ENCODE measurements at places on chromosomes 7 and 10. TPM values are rescaled to one million over a fixed set of nuclear protein-coding genes. Genes with fewer than 3 reads are reported as not detected.
A peak's percentile ranks its signal among the peaks of the same experiment; 100 is the strongest.

DNA sequence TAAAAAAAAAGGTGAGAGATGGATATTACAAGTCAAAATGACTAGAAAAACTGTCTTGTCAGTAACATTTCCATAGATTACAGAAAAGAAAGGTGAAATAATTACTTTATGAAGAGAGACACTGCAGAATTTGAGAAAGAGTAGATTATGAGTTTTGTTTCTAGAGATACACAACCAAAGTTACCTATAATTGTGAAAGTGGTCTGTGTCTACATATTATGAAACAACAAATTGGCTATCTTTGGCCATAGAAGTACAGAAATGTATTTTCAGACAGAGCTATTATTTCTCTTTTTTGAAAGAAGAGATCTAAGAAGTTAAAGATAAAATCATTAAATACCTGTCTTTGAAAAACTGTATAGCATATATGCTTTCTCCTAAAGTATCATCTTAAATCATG lies 30.1 kb downstream of the KCND2 start:
- H3K27me3 ChIP-seq = no peaks in the 10 kb centered on the region
- no peaks in the 10 kb centered on the region for H3K4me1 ChIP-seq
- DNase-seq = no peak
- no peak overlapping the region for H3K27ac ChIP-seq
- no peak overlapping the region for H3K4me3 ChIP-seq

- peak overlapping the region; percentile 30 for H3K27ac ChIP-seq
- peaks cover 12% of the 10 kb centered on the region for H3K4me1 ChIP-seq
Measured at GRCh38 chr10:103739039-103739764, 116.2 kb downstream of the SH3PXD2A start.

Gene CYP2C9
- 0.80 TPM for total RNA-seq

GRCh38 chr10:78742730-78743615 lies 325.8 kb upstream of the ZMIZ1 start:
- no peak overlapping the region for H3K27ac ChIP-seq
- no peaks in the 10 kb centered on the region for H3K36me3 ChIP-seq
- peak; percentile 45 for DNase-seq
- H3K4me3 ChIP-seq = no peak overlapping the region

- no peak for DNase-seq
- no peak overlapping the region for H3K4me3 ChIP-seq
- H3K27me3 ChIP-seq = no peaks in the 10 kb centered on the region
- H3K4me1 ChIP-seq = no peaks in the 10 kb centered on the region
Measured at GRCh38 chr10:84298057-84298456, 30.3 kb upstream of the CCSER2 start.

GRCh38 chr7:134750083-134751062 lies 29.1 kb upstream of the CALD1 start:
- H3K4me3 ChIP-seq = no peak overlapping the region
- H3K36me3 ChIP-seq = no peaks in the 10 kb centered on the region
- no peaks in the 10 kb centered on the region for H3K4me1 ChIP-seq
- no peak overlapping the region for H3K27ac ChIP-seq

GRCh38 chr10:91774571-91774970 lies 23.7 kb upstream of the TNKS2 start:
- H3K27me3 ChIP-seq = no peaks in the 10 kb centered on the region
- no peak overlapping the region for H3K4me3 ChIP-seq
- no peaks in the 10 kb centered on the region for H3K4me1 ChIP-seq
- H3K27ac ChIP-seq = no peak overlapping the region
- no peaks in the 10 kb centered on the region for H3K36me3 ChIP-seq
- no peak for DNase-seq

Gene TMEM26
- 1.2 TPM for total RNA-seq

Gene VWA2
- 18.3 TPM for total RNA-seq

Gene GPRIN2
- total RNA-seq = 23.2 TPM

GRCh38 chr10:89355394-89355931 lies 22.4 kb upstream of the IFIT1B start:
- peaks cover 26% of the 10 kb centered on the region for H3K4me1 ChIP-seq
- H3K27ac ChIP-seq = no peak overlapping the region
- no peak overlapping the region for H3K4me3 ChIP-seq
- no peak for DNase-seq

- H3K4me3 ChIP-seq = no peak overlapping the region
- no peak overlapping the region for H3K27ac ChIP-seq
- H3K36me3 ChIP-seq = peaks cover 46% of the 10 kb centered on the region
- H3K27me3 ChIP-seq = no peaks in the 10 kb centered on the region
- DNase-seq = no peak
- H3K4me1 ChIP-seq = no peaks in the 10 kb centered on the region
Measured at GRCh38 chr7:155741805-155742204, 70.5 kb downstream of the SHH start.

Gene HSPA12A
- total RNA-seq = 9.8 TPM

- no peak for DNase-seq
- no peaks in the 10 kb centered on the region for H3K36me3 ChIP-seq
- no peak overlapping the region for H3K27ac ChIP-seq
- H3K27me3 ChIP-seq = no peaks in the 10 kb centered on the region
- H3K4me1 ChIP-seq = no peaks in the 10 kb centered on the region
- H3K4me3 ChIP-seq = no peak overlapping the region
Measured at GRCh38 chr7:43537765-43538403, 45.0 kb upstream of the STK17A start.

- no peaks in the 10 kb centered on the region for H3K4me1 ChIP-seq
- peak overlapping the region; percentile 42 for H3K27ac ChIP-seq
- no peaks in the 10 kb centered on the region for H3K36me3 ChIP-seq
- no peaks in the 10 kb centered on the region for H3K27me3 ChIP-seq
Measured at GRCh38 chr10:91088300-91089140, 131.9 kb upstream of the PCGF5 start.

- DNase-seq = no peak
- H3K36me3 ChIP-seq = no peaks in the 10 kb centered on the region
- no peak overlapping the region for H3K27ac ChIP-seq
- no peaks in the 10 kb centered on the region for H3K27me3 ChIP-seq
Measured at GRCh38 chr10:132851451-132851850, 65.5 kb upstream of the NKX6-2 start.

Gene OPN1SW
- not detected for total RNA-seq

- H3K27me3 ChIP-seq = no peaks in the 10 kb centered on the region
- H3K27ac ChIP-seq = no peak overlapping the region
- H3K4me1 ChIP-seq = peaks cover 4% of the 10 kb centered on the region
- no peak for DNase-seq
- no peaks in the 10 kb centered on the region for H3K36me3 ChIP-seq
Measured at GRCh38 chr10:17506390-17506789, 52.0 kb upstream of the ST8SIA6 start.

Gene TMEM225B
- total RNA-seq = 0.31 TPM

Gene PDK4
- total RNA-seq = 86.9 TPM

All from lung (tissue), 17 donors.